ENCODE measurements at places on chromosomes 7 and 10.
A peak's percentile ranks its signal among the peaks of the same experiment; 100 is the strongest.

DNA sequence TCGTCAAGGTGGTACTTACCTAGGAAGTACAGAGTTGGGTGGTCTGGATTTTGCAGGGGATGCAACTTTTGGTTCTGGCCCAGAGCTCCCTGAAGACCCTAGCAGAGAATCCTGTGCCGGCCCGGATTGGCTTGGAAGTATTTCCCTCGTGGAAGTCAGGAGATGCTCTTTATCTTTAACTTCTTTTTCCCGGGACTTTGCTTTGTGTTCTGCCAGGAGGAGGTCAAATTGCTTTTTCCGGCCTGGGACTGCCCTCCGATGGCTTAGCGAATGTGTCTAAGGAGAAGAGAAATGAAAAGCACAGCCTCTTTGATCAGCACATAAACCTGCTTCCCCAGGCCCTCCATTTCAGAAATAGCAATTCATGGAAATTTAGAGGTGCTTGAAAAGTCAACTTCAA lies 57.0 kb upstream of the EFCAB10 start:
- DNase-seq = no peak

GRCh38 chr7:24899905-24900304 lies 80.1 kb downstream of the OSBPL3 start:
- no peak for DNase-seq

GRCh38 chr7:127409629-127410028 lies 17.1 kb upstream of the ZNF800 start:
- DNase-seq = no peak

DNA sequence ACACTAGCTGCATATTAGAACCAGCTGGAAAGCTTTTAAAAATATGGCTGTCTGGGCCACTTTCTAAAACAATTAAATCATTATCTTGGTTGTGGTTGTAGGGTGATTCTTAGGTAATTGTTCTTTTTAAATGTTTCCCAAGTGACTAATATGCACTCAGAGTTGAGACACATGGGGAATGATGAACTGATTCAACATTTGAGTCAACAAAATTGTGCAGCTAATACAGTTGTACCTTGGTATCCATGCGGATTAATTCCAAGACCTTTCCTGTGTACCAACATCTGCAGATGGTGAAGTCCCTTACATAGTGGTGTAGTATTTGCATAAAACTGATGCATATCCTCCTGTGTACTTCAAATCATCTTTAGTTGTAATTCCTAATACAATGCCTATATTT lies 242.2 kb downstream of the ATRNL1 start:
- no peak for DNase-seq

DNA sequence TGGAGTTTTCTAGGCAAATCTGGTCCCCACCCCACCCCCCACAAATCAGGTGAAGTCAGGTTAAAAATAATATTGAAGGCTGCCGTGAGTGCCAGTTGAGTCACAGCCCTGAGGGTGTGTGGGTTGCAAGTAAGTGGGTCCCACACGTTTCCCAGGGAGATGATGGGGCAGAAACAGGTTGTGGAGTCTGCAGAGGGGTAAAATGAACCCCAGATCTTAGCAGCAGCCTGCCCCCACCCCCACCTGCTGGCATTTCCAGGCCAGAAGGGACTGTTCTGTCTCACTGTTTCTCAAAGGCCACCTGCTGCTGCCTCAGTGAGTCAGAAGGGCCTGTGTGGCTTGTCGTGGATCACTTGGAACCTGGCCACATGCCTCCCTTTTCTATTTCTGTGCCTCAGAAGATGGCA lies 59.8 kb upstream of the SMNDC1 start:
- DNase-seq = no peak

GRCh38 chr7:140898786-140899536 lies 25.8 kb downstream of the BRAF start:
- no peak for DNase-seq

DNA sequence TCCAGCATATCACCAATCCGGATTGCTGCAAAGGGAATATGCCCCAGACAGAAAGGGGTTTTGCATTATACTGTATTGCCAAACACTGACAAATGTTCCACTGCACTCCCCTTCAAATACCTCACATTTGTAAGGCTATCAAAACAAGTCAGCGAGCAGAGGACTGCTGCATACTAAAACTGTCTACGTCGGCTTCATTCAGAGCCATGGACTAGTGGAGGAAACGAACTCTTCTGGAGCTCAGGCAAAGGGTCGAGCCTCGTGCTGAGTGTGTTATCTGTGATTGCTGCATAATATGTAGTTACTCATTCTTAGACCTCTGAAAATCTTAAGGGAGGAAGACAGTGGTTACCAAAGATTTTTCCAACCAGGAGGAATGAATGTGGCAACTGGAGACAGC lies 200.2 kb downstream of the DYNC1I1 start:
- no peak for DNase-seq

- DNase-seq = no peak
These were observed 18.1 kb downstream of the PSAP start for GRCh38 chr10:71832967-71833366.

DNA sequence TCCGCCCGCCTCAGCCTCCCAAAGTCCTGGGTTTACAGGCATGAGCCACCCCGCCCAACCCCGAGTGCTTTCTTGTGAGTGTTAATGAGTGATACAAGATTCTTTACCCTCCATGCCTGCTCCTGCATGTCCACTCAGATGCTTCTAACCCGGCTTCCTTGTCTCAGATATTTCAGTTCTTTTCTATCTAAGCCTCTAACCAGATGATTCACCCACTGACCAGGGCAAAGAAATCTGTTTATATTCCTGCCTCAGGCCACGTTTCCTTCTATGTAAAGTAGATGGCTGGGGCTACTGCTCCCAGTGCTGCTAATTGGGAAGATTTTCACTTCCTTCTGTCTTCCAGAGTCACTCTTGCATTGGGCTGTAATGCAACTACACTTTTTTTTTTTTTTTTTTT lies 395.1 kb upstream of the ANKRD30A start:
- DNase-seq = no peak

GRCh38 chr10:3877211-3878000 lies 92.4 kb upstream of the KLF6 start:
- no peak for DNase-seq

GRCh38 chr7:4689151-4689550 lies 7.1 kb downstream of the FOXK1 start:
- DNase-seq = no peak

DNA sequence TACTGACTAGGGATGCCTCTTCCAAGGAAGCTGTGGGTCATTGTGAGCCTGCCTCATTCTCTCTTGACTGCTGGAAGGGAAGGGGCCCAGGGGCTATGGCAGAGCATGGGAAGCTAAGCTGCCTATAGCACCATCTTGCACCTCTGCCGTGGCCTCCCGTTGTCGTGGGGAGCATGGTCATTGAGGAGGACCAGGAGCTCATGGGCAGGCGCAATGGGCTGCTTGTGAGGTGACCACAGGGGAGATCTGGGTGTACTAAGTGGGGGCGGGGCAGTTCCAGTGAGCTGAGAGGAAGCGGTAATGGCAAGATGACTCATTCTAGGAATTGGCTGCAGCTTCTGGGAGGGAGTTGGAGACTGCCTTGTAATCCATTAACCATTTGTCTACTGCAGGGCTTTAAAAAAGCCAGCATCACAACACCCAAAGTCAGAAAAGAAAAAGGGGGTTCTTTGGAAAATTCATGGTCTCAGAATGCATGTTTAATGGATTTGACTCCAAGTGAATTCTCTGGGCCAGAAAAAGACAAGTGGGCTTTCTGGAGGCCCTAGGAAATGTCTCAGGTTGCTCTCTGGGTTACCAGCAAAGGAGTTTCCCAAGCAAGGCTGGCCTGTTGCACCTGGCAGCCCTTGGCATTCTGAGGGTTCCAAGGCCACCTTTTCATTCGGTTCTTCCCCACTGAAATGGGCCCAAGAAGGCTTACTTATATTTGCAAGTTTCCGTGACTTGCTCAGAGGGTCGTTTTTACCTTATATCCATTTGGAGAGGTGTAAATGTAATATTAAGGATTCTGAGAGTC lies 3.6 kb downstream of the DUSP5 start:
- peak; percentile 25 for DNase-seq

- DNase-seq = no peak
These were observed 158.0 kb upstream of the AHR start for GRCh38 chr7:17140406-17140805.

DNA sequence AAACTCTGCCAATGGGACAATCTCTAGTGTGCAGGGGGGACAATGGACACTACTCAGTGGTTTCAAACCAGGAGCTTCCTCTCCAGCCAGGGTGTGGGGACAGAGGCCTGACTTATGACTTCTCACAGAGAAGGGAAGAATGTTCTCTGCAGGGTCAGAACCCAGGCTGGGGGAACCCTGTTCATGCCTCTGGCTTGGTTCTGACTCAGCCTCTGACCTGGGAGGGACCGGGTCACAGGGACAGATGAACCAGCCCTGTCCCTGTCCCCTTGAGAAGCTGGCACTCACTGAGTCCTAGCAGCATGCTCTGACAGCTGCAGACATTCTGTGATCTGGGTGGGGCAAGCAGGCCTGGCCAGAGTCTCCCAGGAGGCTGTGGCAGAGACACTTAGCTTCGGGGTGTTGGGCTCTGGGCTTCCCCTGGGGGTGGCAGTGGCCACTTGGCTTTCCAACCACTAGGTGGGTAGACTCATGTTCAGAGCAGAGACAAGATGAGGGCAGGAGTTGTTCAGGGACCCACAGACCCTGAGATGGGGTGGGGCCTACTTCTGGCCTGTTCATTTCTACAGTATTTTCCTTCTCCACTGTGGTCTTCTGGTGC lies 13.6 kb downstream of the TSPAN15 start:
- DNase-seq = no peak

GRCh38 chr10:1054684-1055083 lies 1.5 kb upstream of the WDR37 start:
- DNase-seq = no peak

GRCh38 chr10:95214369-95214768 lies 20.3 kb downstream of the ACSM6 start:
- no peak for DNase-seq

DNA sequence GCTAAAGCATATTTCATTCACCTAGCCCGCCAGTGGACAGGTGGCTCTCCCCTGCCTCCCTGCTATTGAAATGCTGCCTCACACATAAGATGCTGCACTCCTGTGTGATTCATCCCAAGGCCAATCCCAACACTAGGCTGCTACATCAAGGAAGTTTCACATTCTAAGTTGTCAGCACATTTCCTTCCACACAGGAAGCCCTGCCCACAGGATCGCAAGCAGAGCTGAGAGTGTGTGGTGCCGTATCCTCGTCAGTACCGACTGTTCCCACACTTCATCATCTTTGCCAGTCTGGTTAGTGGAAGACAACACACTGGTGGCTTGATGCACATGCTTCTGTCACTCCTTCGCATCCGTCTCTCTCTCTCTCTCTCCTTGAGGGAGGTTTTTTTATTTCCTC lies 194.3 kb upstream of the PPP2R2D start:
- DNase-seq = no peak

GRCh38 chr7:93941945-93942344 lies 20.4 kb downstream of the GNG11 start:
- no peak for DNase-seq

DNA sequence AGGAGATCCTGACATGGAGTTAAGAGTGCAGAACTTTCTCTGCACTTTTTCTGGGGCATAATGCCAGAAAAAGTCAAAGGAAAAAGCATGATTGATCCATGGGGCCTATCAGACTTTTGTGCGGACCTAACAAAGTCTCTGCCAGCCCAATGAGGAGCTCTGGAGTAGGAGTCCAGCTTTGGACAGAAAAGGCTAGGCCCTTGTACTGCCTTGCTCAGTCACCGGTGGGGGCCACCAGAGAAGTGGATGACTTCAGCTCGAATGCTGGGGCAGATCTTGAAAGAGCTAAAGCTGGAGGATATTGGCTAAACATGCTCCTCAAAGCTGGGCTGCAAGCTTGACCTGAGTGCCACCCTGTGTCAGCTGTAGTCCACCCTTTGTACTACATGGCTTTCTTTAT lies 2.8 kb upstream of the ZC3HAV1 start:
- no peak for DNase-seq

DNA sequence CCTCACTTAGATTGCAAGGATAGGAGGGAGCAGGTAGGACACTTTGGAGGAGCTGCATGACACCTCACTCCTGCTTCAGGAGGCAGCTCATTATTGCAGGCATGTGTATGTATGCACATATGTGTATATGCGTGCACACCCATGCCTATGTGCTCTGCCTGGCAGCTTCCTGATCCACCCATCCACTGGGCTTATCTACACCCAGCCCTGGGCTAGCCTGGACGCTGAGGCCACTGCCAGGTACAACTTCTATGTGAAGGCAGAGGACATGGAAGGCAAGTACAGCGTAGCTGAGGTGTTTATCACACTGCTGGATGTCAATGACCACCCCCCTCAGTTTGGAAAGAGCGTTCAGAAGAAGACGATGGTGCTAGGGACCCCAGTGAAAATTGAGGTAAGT lies 13.3 kb downstream of the LRIT2 start:
- DNase-seq = no peak

All from esophagus squamous epithelium (tissue), 5 donors.